ENCODE measurements at places on chromosomes 7 and 10.

- no peak for DNase-seq
Observed at GRCh38 chr7:5448378-5449037, 24.9 kb upstream of the TNRC18 start.

DNA sequence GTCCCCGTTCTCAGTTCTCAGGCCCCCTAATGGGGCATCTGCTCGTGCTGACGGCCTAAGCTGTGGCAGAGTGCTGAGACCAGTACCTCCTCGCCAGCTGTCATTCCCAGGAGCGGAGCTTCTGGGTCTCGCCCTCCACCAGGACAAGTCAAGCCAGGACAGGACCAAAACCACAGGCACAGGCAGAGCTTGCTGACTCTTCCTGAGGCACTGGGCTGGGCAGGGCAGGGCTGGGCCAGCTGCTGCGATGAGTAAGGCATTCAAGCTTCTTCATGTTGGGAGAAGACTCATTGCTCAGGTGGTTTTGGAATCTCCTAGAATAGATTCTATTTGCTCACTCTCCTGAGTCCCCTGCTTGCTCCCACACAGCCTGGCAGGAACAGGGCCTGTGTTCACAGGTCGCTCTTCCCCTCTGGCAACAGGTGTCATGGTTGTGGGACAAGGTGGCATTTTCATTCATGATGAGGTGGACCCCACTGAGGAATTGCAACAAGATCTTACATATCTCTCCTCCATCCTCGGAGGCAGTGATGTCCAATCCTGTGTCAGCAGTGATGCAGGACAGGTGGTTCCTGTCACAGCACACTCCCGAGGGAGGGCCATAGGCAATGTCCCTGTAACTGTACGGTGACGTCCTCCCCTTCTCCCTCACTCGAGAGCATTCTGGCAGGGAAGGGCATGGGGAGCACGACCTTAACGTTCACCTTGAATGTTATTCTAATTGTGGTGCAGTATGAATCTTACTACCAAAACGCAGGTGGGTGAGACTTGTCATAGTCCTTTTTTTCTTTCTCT lies 17.0 kb upstream of the SH3PXD2A start:
- DNase-seq, result peak; percentile 77

DNA sequence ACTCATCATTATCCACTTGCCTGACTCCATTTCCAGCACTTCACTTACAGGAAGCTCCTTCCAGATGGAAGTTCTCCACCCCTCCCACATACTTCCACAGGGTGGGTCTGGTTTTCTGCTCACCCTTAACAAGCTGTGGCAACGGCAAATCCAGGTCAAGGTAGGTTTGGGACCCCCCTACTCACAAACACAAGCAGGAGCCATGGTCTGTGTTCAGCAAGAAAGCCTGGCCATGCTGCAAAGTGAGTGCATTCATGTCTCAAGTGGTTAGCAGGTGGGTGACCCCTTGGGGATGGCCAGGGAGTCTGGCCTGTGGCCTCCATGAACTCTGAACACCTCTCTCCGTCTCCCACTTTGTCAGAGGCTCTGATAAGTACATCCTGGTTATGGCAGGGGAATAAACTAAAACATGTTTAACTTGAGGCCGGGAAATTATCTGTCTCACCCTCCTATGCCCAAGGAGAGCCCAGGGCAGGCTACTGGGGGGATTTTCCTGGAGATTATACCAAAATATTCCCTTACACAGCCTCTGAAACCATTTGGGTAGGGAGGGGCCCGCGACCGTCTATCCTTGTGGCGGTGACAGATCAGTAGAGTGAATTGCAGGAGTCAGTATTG lies 844 bp downstream of the XPNPEP1 start:
- peak; percentile 17 for DNase-seq

DNA sequence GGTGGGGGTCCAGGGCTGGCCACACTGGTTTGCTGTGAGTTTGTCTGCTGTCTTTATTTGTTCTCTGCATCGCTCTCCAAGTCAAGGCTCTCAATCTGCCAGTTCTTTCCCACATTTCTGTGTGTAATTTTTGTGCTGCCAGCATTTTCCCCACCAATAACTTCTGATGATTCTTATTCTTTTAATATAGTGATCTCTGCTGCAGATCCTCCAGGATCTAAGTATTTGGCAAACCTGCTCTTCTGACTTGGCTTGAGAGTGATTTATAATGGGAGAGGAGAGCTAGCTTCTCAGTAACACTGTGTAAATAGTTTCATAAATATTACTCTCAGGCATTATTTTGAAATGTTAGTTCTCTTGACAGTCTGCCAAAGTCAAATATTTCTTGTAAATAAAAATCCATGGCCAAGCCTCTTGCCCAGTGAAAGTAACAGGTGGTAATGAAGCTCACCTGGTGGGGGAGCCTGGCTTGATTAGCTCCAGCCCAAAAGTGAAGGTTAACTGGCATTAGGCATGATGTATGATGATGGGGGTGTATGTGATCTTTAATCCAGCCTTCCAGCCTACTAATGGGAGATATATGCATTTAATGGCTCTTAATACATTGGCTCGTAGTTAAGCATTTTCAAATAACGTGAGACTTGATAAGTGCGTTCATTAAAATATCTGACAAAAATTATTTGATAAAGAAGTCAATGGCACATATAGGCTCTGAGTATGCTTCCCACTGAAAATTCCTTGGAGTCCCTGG lies 1055.9 kb downstream of the KCNMA1 start:
- no peak for DNase-seq

- DNase-seq, result peak; percentile 11
Observed at GRCh38 chr7:122487131-122487530, 182.6 kb upstream of the FEZF1 start.

DNA sequence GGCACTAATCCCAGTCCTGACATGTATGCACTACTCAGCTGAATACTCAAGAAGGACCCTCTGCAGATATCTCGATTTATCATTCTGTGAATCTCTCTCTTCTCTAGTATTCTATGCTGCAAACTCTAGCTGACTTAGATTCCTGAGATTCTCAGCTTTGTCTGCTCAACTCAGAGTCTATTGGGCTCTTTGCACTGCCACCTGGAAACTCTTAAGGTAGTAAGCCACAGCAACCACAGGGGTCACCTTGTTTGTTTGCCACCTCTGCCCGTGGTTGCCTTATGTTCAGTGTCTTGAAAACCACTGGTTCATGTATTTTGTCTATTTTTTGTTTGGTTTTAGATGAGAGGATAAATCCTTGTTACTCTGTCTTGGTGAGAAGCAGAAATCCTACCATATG lies 72.9 kb downstream of the SP8 start:
- DNase-seq, result no peak

GRCh38 chr7:154947604-154948003 lies 55.3 kb downstream of the PAXIP1 start:
- no peak for DNase-seq

GRCh38 chr10:15540727-15541126 lies 169.6 kb upstream of the FAM171A1 start:
- no peak for DNase-seq

DNA sequence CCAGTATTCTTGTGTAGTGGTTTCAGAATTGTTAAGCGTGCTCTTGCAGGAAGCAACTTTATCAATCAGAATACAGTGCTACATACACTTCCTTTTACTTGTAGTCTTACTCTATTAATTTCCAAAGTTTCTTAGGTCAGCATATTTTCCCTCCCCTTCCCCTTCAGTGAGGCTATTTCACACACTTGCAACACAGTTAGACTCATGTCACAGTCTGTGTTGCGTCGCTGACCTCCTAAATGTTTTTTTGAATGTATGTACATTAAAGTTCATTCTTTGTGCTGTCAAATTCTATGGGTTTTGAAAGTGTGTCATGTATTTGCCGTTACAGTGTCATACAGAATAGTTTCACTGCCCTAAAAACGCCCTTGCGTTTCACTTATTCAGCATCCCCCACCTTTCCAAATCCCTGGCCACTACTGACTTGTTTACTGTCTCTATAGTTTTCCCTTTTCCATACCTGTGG lies 5.4 kb upstream of the HKDC1 start:
- no peak for DNase-seq

GRCh38 chr7:101410743-101411507 lies 48.2 kb downstream of the COL26A1 start:
- DNase-seq, result peak; percentile 10

DNA sequence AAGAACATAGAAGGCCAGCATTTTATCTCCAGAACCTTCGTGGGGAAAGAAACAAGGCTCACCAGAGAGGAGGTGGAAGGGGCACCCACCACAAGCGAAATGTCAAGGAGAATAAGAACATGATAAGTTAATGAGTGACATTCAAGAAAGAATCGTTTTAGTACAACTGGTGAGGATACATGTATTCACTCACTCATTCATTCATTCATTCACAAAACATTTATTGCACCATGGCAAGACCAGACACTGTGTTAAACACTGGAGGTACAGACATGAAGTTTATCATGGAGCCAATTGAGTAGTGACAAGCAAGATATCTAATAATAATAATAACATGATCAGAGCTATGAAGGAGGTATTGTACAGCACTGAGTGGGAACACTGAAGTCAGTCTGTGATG lies 1.7 kb upstream of the ZNRF2 start:
- DNase-seq, result no peak

All from kidney tubule cell (primary cell).